ENCODE measurements at places on chromosomes 6 and 20. TPM values are rescaled to one million over a fixed set of nuclear protein-coding genes. Genes with fewer than 3 reads are reported as not detected.

GRCh38 chr6:118546880-118547218 lies 1.2 kb upstream of the PLN start:
- H3K27ac ChIP-seq, result peak overlapping the region; percentile 89
- DNase-seq, result no peak
- peaks cover 8% of the 10 kb centered on the region for H3K4me1 ChIP-seq
- peaks cover 3% of the 10 kb centered on the region for H3K36me3 ChIP-seq
- no peaks in the 10 kb centered on the region for H3K27me3 ChIP-seq

The FUT9 gene
- not detected for total RNA-seq

DNA sequence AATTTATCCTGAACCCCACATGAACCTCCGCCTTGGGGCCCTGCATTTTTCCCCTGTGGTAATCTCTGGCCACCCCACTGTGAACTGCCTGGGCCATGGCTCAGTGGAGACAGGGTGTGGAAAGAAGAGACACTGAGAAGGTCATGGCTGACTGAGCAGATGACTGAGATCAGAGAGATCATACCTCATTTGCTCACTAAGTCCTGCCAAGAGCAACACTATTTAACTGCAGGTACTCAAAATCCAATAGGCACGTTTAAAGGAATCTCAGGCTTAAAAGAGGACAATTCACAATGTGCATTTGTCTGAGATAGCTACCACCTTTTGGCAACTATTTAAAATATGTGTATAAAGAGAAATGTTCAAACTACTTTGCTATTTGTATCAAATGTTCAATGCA lies 305.0 kb downstream of the GMDS start:
- H3K4me1 ChIP-seq, result no peaks in the 10 kb centered on the region
- no peaks in the 10 kb centered on the region for H3K27me3 ChIP-seq
- H3K36me3 ChIP-seq, result no peaks in the 10 kb centered on the region
- H3K4me3 ChIP-seq, result no peak overlapping the region

The TAP2 gene
- 9.6 TPM for total RNA-seq

DNA sequence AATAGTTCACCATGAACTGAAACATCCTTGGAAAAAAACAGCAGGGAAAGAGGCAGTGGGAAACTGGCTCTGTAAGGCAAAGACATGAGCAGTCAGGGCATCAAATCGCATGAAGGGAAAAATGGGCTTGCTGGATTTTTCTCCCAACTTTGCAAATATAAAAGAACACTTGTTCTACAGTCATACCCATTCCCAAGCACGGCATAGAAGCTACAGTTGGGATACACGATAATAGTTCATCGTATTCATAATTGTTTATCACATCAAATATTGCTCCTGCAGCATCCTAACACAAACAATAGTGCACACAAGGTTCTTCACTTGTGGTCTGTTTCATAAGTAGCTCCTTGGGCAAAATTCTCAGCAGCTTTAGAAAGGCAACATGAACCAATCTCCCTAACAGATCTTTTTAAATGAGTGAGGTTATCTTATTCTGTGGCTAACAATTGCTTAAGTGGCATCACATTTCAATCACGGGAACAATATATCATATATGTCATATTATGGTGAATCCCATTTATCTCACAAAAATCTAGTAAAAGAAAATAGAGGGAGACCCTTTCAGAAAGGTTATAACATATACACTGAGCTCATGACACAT lies 243.9 kb downstream of the PKHD1 start:
- H3K4me1 ChIP-seq, result no peaks in the 10 kb centered on the region
- no peaks in the 10 kb centered on the region for H3K27me3 ChIP-seq
- H3K4me3 ChIP-seq, result no peak overlapping the region
- no peak overlapping the region for H3K27ac ChIP-seq
- no peaks in the 10 kb centered on the region for H3K36me3 ChIP-seq

DNA sequence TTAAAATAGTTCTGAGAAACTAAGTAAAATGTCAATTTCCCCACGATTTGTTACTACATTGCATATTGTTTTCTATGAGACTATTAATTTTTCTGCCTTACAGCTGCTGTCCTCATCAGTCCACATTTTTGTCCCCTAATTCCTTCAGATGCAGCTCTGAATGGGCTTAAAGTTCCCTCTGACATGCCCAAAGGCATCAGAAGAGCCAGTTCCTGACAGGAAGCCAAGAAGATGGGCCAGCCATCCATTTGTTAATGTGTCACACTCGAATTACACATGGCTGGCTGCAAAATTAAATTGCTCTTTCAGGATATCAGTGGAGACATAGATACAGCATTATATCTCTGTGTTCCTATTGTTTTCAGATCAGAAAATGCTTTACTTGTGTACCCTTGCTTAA lies 1223.0 kb downstream of the EPHA7 start:
- H3K4me3 ChIP-seq, result no peak overlapping the region
- H3K36me3 ChIP-seq, result no peaks in the 10 kb centered on the region
- H3K27me3 ChIP-seq, result no peaks in the 10 kb centered on the region
- H3K27ac ChIP-seq, result no peak overlapping the region

The LTB gene
- total RNA-seq, result not detected

- peaks cover 4% of the 10 kb centered on the region for H3K4me1 ChIP-seq
- no peaks in the 10 kb centered on the region for H3K36me3 ChIP-seq
- no peak overlapping the region for H3K27ac ChIP-seq
- H3K4me3 ChIP-seq, result no peak overlapping the region
Observed at GRCh38 chr6:167839755-167840154, 13.0 kb downstream of the AFDN start.

DNA sequence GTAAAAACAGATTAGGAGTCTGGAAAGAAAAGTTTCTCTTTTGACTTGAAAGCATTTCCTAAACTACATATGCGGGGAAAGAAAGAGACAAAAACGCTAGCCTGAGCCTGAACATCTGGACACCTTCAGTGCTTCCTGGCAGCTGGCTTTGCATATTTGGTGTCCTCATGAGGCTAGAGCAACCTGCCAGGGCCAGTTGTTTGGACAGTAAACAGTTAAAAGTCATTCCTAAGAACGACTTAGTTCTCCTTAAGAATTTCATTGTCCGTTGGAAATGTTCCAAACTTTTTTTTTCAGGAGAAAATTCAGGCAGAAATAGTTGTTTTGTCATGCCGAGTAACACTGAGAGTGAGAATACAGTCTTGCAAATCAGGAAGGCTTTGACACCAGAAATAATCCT lies 199.8 kb downstream of the SMOC2 start:
- H3K4me1 ChIP-seq, result peaks cover 19% of the 10 kb centered on the region
- no peak overlapping the region for H3K4me3 ChIP-seq
- peaks cover 5% of the 10 kb centered on the region for H3K36me3 ChIP-seq
- no peaks in the 10 kb centered on the region for H3K27me3 ChIP-seq
- H3K27ac ChIP-seq, result no peak overlapping the region
